ENCODE measurements at places on chromosomes 1 and 21. TPM values are rescaled to one million over a fixed set of nuclear protein-coding genes. Genes with fewer than 3 reads are reported as not detected.

RAP1A gene
- 82.6 TPM for total RNA-seq

RGL1 gene
- 66.8 TPM for total RNA-seq

CELA3B gene
- not detected for total RNA-seq

BNIPL gene
- total RNA-seq = 0.63 TPM

NR1I3 gene
- total RNA-seq = not detected

ZFP69 gene
- total RNA-seq = 3.3 TPM

PLCH2 gene
- 0.16 TPM for total RNA-seq

CSF1 gene
- 115 TPM for total RNA-seq

STUM gene
- 2.4 TPM for total RNA-seq

S100A14 gene
- total RNA-seq = 0.50 TPM

S100B gene
- total RNA-seq = 126 TPM

TP73 gene
- not detected for total RNA-seq

AIM2 gene
- total RNA-seq = 5.2 TPM

TMPRSS15 gene
- not detected for total RNA-seq

VASH2 gene
- total RNA-seq = 0.31 TPM

FOXO6 gene
- total RNA-seq = not detected

TAS1R3 gene
- 0.13 TPM for total RNA-seq

IFI44 gene
- 16.2 TPM for total RNA-seq

FCER1G gene
- total RNA-seq = 346 TPM

RUNX3 gene
- 5.5 TPM for total RNA-seq

DENND2C gene
- total RNA-seq = 3.8 TPM

PRKAA2 gene
- 0.96 TPM for total RNA-seq

DDR2 gene
- 140 TPM for total RNA-seq

THEM5 gene
- total RNA-seq = not detected

USP33 gene
- total RNA-seq = 96.3 TPM

ANGPTL1 gene
- 26.1 TPM for total RNA-seq

CD55 gene
- 281 TPM for total RNA-seq

SLX9 gene
- 11.9 TPM for total RNA-seq

OR2L3 gene
- total RNA-seq = not detected

HCN3 gene
- total RNA-seq = 1.8 TPM

PDC gene
- not detected for total RNA-seq

ASTN1 gene
- 3.7 TPM for total RNA-seq

IL19 gene
- not detected for total RNA-seq

ITGB2 gene
- total RNA-seq = 98.5 TPM

TMEM39B gene
- total RNA-seq = 5.6 TPM

FAM163A gene
- total RNA-seq = 0.13 TPM

DTL gene
- 0.79 TPM for total RNA-seq

CFHR5 gene
- total RNA-seq = not detected

CFHR4 gene
- total RNA-seq = not detected

Measured in omental fat pad (tissue), 4 donors.